ENCODE measurements at places on chromosomes 6 and 20.
A peak's percentile ranks its signal among the peaks of the same experiment; 100 is the strongest.

- DNase-seq: no peak
Observed at GRCh38 chr20:22455259-22455658, 129.1 kb downstream of the FOXA2 start.

DNA sequence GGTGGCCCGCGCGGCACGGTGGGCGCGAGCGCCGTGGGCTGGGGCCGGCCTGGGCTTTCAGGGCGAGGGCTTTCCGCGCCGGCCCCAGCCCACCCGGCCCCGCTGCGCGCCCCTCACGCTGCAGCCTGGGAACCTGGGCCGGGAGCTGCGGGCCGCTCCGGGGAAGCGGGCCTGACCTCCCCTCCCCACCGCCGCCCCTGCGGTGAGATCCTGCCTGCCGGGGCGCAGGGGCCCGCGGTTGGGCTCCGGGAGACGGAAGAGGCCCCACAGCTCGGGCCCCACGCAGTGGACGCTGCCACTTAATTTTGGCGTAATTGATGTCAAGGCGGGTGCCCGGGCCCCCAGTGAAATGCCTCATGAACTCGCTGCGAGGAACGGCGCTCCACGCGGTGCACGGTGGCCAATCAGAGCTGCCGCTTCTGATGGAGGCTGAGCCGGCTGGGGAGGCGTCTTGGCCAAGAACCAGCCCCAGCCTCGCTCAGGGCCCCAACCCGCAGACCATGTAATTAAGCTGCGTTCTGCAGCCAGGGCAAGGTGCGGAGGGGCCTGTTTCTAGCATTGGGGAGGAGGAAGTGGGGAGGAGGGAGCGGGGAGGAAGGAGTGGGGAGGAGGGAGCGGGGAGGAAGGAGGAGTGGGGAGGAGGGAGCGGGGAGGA is 96.1 kb upstream of the BHLHE23 start:
- peak; percentile 40 for DNase-seq

DNA sequence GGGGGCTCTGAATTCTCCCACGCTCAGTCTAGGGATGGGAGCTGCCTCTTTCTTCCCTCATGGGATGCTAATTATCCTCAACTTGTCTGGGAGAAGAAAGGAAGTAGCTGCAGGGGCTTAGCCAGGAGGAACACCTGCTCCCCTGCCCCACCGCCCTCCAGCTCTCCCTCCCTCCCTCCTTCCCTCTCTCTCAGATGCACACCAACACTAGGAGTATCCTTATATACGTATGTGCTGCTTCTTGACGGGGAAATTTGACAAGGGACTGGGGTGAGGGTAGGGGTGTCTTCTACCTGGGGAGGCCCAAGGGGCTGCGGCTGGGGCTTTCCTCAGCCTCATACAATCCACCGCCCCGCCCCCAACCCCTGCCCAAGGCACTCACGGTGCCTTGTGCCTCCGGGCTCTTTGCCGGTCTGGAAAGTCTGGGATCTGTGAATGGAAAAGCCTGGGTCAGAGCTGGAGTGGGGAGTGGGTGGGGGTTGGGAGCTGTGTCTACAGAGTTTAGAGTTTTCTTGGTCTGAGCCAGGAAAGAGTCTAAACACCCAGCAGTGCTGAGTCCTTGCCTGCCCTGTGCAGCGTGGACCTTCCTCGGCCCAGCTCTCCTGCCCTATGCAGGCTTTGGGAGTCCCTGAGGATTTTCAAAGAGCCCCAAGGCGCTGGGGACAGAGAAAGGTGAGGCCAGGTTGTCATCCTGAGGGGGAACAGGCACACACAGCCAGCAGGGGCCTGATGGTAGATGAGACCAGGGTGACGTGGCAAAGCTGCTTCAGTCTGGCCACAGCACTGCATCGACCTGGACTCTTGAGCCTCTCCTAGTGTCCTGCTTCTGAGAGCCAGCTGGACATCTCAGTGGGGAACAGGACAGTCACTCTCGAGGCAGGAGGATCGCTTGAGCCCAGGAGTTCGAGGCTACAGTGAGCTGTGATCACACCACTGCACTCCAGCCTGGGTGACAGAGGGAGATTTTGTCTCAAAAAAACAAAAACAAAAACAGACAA is 29.3 kb upstream of the EMILIN3 start:
- DNase-seq: no peak

GRCh38 chr20:56454754-56455153 is 13.7 kb upstream of the RTF2 start:
- no peak for DNase-seq

DNA sequence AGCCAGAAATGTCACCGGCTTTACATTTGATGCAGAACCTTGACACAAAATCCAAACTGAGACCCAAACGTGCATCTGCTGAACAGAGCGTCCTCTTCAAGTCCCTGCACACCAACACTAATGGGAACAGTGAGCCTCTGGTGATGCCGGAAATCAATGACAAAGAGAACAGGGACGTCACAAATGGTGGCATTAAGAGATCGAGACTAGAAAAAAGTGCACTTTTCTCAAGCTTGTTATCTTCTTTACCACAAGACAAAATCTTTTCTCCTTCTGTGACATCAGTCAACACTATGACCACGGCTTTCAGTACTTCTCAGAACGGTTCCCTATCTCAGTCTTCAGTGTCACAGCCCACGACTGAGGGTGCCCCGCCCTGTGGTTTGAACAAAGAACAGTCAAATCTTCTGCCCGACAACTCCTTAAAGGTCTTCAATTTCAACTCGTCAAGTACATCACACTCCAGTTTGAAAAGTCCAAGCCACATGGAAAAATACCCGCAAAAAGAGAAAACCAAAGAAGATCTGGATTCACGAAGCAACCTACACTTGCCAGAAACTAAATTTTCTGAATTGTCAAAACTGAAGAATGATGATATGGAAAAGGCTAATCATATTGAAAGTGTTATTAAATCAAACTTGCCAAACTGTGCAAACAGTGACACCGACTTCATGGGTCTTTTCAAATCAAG is 108.4 kb downstream of the RTN4IP1 start:
- DNase-seq: peak; percentile 89

DNA sequence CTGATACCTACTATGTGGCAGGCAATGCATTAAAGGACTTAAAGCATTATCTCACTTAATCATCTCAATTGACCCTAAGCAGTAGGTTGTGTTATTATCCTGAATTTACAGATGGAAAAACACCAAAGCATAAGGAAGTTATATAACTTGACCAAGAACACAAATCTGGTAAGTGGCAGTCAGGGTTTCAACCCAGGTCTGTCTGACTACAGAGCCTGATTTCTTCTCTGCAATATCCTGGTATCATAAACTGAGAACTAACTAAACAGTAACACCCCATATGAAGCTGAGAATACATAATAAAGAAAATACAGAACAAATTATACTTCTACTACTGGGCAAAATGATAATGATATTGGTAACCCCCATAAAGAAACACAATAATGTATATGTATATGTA is 13.8 kb upstream of the DST start:
- no peak for DNase-seq

DNA sequence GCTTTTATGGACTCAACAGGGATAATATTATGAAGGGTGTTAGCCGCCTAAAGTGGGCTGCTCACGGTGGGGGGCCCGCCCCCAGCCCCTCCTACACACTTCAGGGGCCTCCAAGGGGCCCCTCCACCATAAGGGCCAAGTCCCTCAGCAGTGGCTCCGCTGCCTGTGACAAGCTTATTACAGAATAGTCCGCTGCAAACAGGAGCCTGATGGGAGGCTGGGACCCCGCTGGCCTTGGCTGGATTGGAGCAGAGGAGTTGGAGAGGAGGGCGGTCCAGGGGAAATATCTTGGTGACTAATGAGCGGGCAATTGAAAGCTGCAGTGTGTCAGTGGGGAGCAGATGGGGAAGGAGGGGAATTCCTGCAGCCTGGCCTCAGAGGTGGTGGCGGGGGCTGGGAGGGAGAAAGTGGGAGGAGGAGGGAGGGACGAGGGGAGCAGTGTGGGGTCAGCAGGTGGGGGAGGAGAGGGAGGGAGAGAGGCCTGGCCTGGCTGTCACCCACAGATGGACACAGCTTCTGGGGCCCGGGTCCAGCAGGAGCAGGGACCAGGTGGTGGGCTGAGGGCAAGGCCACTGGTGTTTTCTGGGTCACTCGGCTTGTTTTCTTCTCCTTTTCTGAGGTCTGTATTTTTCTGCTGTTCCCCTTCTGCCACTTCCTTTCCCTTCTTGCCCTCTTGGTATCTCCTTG is 57.6 kb upstream of the FOXP4 start:
- no peak for DNase-seq

DNA sequence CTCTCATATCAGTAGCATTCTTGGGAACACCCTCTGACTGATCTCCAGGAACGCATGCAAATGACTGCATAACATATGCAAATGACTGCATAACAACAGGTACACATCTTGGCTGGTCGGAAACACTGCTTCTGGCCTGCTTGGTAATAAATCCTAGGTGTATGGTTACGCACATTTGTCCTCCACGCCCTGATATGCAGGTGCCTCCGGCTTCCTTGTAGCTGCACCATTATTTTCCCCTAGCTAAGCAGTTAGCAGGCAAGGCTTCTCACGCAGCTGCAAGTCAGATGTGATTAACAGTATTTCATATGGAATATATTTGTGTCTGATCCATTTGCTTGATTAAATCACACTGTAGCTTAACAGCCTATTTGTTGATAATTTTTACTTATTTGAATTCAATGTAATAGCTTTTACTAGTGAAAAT is 5.9 kb downstream of the RPS6KA2 start:
- no peak for DNase-seq

DNA sequence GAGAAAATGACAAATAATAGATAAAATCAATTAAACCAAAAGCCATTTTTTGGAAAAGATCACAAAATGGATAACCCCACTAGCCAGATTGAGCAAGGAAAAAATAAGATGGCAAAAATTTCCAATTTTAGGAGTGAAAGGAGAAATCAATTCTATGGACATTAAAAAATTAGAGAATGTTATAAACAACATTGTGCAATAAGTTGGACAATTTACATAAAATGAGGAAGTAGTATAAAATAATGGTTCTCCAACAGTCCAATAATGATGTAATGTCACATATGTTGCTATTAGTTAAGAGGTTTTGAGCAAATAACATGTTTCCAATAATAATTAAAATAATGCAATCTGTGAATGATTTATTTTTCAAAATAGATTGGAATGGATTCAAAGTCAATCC is 3.1 kb upstream of the SNAP91 start:
- DNase-seq: no peak

GRCh38 chr6:124873066-124873410 is 89.2 kb upstream of the RNF217 start:
- no peak for DNase-seq

DNA sequence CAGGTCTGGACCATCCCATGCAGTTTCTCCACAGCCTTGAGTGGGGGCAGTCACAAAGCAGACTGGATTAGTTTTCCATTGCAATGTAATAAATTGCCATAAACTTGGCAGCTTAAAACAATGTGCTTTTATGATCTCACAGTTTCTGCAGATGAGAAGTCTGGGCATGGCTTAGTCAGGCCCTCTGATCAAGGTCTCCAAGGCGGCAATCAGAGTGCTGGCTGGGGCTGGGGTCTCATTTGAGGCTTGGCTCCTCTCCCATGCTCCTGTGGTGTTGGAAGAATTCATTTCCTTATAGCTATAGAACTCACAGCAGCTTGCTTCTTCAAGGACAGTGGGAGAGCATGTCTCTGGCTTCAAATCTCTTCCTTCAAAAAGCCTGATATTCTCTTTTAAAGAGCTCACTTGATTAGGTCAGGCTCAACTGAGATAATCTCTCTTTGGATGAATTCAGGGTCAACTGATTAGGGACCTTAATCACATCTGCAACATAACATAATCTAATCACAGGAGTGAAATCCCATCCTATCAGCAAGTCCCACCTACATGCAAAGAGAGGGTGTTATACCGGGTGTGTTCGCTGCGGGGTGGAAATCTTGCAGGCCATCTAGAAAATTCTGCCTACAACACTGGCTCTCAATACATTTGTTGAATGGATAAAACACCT is 77.4 kb upstream of the SULF2 start:
- DNase-seq: no peak

DNA sequence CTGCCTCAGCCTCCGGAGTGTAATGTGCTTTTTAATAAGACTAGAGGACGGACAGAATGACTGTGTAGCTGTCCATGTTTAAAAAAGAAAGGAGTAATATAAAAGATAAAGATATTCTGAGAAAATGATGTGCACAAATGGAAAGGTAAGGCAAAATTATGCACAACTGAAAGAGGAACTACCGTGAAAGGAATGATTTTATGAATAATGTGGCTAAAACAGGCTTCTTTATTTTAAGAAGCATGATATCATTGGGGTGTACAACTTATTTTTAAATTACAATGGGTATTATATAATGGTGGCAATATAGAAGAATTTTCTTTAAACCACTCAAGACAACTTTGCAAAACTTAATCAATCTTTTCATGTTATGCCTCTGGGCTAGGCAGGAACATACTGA is 78.1 kb downstream of the FIG4 start:
- no peak for DNase-seq

DNA sequence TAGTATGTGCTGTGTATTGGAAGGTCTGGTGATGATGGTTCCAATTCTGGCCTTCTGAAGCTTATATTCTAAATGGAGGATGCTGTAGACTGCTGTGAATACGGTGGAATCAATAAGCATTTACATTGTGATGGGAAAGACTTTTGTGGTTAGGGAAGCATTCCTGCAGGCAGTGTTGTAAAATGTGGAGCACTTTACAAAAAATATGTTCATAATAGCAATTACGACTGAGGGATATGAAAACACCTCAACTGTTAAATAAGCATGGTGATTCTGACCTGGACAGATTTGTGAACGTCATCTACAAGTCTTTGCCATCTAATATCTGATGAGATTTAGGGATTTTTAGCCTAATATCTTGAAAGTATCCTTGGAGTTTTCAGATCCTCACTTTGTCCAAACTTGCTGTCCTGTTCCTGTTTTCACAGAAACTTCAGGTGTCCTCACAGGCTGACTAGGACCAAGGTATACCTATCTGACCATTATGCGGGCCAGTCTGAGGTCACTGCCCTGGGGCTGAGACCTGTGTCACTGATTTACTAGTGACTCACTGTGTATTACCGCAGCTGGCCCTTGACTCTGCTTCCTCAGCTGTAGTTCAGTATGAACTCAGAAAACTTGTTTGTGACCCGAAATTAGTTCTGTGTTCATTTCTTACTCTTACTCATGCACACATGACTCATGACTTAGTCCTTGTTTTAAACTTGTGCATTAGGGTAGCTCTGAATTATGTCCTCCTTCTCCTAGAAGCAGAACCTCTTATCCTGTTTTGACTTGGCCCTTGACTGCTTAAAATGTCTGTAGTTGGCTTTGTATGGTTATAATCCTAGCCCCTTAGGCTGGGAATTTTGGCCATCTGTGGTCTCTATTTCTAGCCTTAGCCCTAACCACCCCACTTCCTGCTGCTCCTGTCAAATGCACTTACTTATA is 343.0 kb downstream of the CDKAL1 start:
- DNase-seq: peak; percentile 68

Data from stimulated activated effector memory CD8-positive, alpha-beta T cell treated with anti-CD3 and anti-CD28 coated beads, Interleukin-12 subunit alpha, Interleukin-12 subunit beta, amount 100 ng/mL, for 72 hours (primary cell).